ENCODE measurements at places on chromosomes 2 and 18.

DNA sequence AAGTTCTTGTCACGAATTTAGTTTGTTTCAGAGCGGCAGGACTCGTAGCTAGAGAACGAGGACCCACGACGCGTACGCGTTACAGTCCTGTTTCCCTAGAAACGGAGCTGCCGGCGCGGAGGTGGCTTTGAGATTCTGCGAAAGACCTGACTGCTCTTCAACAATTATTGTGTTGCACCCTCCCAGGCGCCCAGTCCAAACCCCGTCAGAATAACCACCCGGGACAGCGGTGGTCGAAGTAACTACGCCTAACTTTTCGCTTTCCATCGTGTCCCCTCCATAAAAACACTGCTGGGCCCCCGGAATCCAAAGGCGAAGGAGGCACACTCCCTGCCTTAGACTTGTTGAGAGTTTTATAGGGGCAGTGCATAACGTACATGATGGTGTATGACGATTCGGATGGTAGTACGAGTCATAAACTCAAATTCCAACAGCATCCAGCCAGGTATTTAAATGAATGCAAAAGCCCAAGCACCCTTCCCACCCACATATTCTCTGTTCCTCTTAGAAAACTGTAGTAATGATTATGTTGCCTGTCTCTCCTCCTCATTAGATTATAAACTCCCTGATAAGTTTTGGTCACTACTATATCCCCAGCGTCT is 651 bp upstream of the STAM2 start:
- no peak for DNase-seq
- peaks cover 9% of the 10 kb centered on the region for H3K36me3 ChIP-seq
- peak overlapping the region; percentile 97 for H3K27ac ChIP-seq
- peaks cover 7% of the 10 kb centered on the region for H3K27me3 ChIP-seq

DNA sequence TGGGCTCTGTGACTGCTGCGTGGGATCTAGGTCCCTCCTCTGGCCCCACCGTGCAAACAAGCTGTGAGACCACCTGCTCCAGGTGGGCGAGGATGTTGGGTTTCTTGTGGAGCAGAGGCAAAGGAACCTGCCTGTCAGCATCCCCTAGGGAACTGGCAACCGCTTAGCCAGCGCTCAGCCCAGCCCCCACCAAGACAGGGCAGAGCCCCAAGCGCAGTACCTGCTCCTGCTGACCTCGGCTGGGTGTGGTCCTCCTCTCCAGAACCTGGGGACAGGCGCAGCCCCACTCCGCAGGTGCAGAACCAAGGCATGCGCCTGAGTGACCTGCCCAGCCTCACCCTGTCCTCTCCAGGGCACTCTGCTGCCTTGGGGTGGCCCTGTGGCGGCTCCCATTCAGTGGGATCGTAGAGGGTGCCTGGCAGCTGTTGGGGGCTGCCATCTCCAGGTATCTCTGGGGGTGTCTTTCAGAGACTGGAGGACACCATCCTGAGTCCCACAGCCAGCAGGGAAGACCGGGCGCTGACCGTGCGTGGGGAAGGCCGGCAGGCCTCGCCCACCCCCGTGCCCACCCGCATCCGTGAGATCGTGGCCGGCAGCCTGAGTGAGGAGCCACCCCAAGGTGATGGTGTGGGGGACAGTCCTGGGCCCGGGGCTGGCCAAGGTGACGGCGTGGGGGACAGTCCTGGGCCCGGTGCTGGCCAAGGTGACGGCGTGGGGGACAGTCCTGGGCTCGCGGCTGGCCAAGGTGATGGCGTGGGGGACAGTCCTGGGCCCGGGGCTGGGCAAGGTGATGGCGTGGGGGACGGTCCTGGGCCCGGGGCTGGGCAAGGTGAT is 12.3 kb downstream of the CROCC2 start:
- H3K27ac ChIP-seq: no peak overlapping the region
- no peak overlapping the region for H3K4me3 ChIP-seq
- no peaks in the 10 kb centered on the region for H3K36me3 ChIP-seq
- DNase-seq: no peak
- no peaks in the 10 kb centered on the region for H3K4me1 ChIP-seq

- H3K4me3 ChIP-seq: no peak overlapping the region
- no peak overlapping the region for H3K27ac ChIP-seq
- H3K4me1 ChIP-seq: no peaks in the 10 kb centered on the region
Observed at GRCh38 chr2:140882671-140883620, 1247.9 kb downstream of the LRP1B start.

GRCh38 chr2:219733106-219733505 is 105.7 kb downstream of the SLC4A3 start:
- no peak overlapping the region for H3K4me3 ChIP-seq
- H3K4me1 ChIP-seq: no peaks in the 10 kb centered on the region
- no peak overlapping the region for H3K27ac ChIP-seq
- H3K27me3 ChIP-seq: peaks cover 3% of the 10 kb centered on the region

DNA sequence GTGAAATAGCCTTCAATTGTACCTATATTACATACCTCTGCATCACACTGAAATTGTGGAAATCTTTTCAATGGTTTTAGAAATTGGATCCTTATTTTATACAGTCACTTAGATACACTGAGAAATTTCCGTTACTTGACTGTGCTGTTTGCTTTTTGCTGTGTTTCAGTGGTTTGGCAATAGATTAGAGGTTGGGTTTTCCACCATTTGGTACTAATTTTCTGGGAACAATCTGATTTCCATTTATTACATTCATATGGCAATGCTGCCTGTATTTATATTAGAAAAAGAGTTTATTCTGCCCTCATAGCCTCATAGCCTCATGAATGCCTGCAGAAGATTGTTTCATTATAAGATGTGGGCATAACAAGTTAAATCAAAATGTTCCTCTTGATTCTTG is 285.0 kb downstream of the GULP1 start:
- DNase-seq: no peak
- no peaks in the 10 kb centered on the region for H3K36me3 ChIP-seq
- no peak overlapping the region for H3K4me3 ChIP-seq
- H3K27ac ChIP-seq: no peak overlapping the region

- no peak overlapping the region for H3K4me3 ChIP-seq
- no peak overlapping the region for H3K27ac ChIP-seq
- no peaks in the 10 kb centered on the region for H3K27me3 ChIP-seq
- peaks cover 6% of the 10 kb centered on the region for H3K4me1 ChIP-seq
- peaks cover 35% of the 10 kb centered on the region for H3K36me3 ChIP-seq
Observed at GRCh38 chr2:38315707-38316333, 61.3 kb downstream of the ATL2 start.

- H3K36me3 ChIP-seq: no peaks in the 10 kb centered on the region
- H3K27ac ChIP-seq: no peak overlapping the region
- H3K4me3 ChIP-seq: no peak overlapping the region
Observed at GRCh38 chr2:505941-506340, 171.3 kb downstream of the TMEM18 start.

DNA sequence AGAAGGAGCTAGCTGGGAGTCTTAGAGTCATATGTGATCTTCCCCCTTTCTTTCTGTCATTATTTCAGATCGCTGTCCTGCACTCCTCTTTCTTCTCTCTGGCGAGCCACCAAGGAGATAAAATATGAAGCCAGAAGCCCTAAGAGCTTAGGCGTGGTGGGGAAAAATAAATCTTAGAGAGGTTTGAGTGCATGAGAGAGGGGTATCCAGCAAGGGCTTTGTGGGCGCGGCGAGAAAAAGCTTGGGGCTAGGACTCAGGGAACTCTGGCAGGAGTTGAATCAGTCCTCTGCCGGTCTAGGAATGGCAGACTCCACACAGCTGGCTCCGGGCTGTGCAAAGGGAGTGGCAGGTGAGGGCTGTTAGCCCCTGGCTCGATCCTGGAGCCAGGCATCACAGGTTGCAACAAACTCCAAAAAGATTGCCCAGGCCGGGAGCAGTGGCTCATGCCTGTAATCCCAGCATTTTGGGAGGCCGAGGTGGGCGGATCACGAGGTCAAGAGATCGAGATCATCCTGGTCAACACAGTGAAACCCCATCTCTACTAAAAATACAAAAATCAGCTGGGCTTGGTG is 20.1 kb upstream of the IGFBP5 start:
- no peak overlapping the region for H3K27ac ChIP-seq
- no peaks in the 10 kb centered on the region for H3K4me1 ChIP-seq
- no peaks in the 10 kb centered on the region for H3K36me3 ChIP-seq
- H3K27me3 ChIP-seq: peaks cover 3% of the 10 kb centered on the region
- no peak for DNase-seq

GRCh38 chr2:2333076-2333475 is 2.0 kb upstream of the MYT1L start:
- DNase-seq: no peak
- no peaks in the 10 kb centered on the region for H3K4me1 ChIP-seq
- no peak overlapping the region for H3K4me3 ChIP-seq
- no peaks in the 10 kb centered on the region for H3K27me3 ChIP-seq
- H3K27ac ChIP-seq: no peak overlapping the region

GRCh38 chr2:69931832-69932595 is 17.1 kb downstream of the MXD1 start:
- H3K27me3 ChIP-seq: no peaks in the 10 kb centered on the region
- peaks cover 69% of the 10 kb centered on the region for H3K36me3 ChIP-seq
- DNase-seq: no peak
- peaks cover 47% of the 10 kb centered on the region for H3K4me1 ChIP-seq
- H3K4me3 ChIP-seq: no peak overlapping the region
- peak overlapping the region; percentile 44 for H3K27ac ChIP-seq

- no peaks in the 10 kb centered on the region for H3K36me3 ChIP-seq
- no peaks in the 10 kb centered on the region for H3K4me1 ChIP-seq
- no peak overlapping the region for H3K4me3 ChIP-seq
- H3K27ac ChIP-seq: no peak overlapping the region
- no peak for DNase-seq
Observed at GRCh38 chr2:128578406-128579390, 260.0 kb upstream of the HS6ST1 start.

DNA sequence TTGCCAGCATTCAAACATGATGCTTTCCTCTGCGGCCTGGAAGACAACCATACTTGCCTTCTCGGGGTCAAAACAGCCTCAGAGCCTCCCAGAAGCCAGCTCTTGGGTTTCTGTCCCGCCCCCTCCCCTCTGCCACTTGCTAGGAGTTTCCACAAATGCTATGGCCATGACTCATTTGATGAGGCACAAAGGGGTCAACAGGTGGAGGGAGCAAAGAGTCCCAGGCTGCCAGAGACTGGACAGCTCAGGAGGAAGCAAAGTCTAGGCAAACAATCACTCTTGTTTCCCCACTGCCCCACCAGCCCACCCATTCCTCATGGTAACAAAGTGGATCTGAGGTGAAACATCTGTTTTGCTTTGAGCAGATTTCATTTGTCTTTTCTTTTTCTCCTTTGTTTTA is 551.1 kb downstream of the TNS1 start:
- H3K27ac ChIP-seq: no peak overlapping the region
- H3K27me3 ChIP-seq: no peaks in the 10 kb centered on the region
- no peak overlapping the region for H3K4me3 ChIP-seq
- no peaks in the 10 kb centered on the region for H3K36me3 ChIP-seq
- no peaks in the 10 kb centered on the region for H3K4me1 ChIP-seq

DNA sequence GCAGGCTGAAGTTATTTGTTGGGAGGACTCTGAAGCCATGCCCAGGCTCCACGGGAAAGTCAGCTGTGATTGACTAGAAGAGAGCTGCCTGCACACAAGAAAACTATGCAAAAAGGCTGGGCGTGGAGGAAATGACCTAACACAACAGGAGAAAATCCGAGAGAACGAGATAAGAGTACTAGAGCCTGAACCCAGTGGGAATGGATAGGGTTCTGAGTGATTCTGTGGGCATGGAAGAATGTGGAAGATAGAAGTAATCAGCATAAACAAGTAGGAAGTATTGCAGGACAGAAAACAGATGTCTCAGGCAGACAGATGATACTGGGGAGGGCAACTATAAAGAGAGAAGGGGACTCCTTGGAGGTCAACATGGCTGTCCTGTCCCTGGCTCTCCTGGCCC is 12.1 kb upstream of the COPS8 start:
- DNase-seq: no peak
- no peaks in the 10 kb centered on the region for H3K27me3 ChIP-seq
- no peaks in the 10 kb centered on the region for H3K4me1 ChIP-seq
- H3K4me3 ChIP-seq: no peak overlapping the region
- H3K36me3 ChIP-seq: no peaks in the 10 kb centered on the region
- no peak overlapping the region for H3K27ac ChIP-seq

- no peak overlapping the region for H3K4me3 ChIP-seq
- no peaks in the 10 kb centered on the region for H3K36me3 ChIP-seq
- H3K27ac ChIP-seq: no peak overlapping the region
- peaks cover 2% of the 10 kb centered on the region for H3K27me3 ChIP-seq
- no peaks in the 10 kb centered on the region for H3K4me1 ChIP-seq
- no peak for DNase-seq
Observed at GRCh38 chr2:238124488-238125126, 13.9 kb upstream of the KLHL30 start.

GRCh38 chr2:219087848-219088247 is 27.1 kb upstream of the IHH start:
- peaks cover 7% of the 10 kb centered on the region for H3K4me1 ChIP-seq
- peaks cover 3% of the 10 kb centered on the region for H3K36me3 ChIP-seq
- H3K4me3 ChIP-seq: no peak overlapping the region
- H3K27ac ChIP-seq: no peak overlapping the region
- no peak for DNase-seq

GRCh38 chr2:146807568-146808168 is 1037.2 kb upstream of the ACVR2A start:
- no peak overlapping the region for H3K4me3 ChIP-seq
- no peaks in the 10 kb centered on the region for H3K27me3 ChIP-seq
- DNase-seq: no peak
- H3K4me1 ChIP-seq: peaks cover 4% of the 10 kb centered on the region
- H3K36me3 ChIP-seq: no peaks in the 10 kb centered on the region

GRCh38 chr2:153133716-153134115 is 344.8 kb downstream of the RPRM start:
- no peaks in the 10 kb centered on the region for H3K36me3 ChIP-seq
- H3K27me3 ChIP-seq: no peaks in the 10 kb centered on the region
- H3K4me1 ChIP-seq: no peaks in the 10 kb centered on the region
- H3K4me3 ChIP-seq: no peak overlapping the region

- no peak overlapping the region for H3K27ac ChIP-seq
- DNase-seq: no peak
- no peaks in the 10 kb centered on the region for H3K4me1 ChIP-seq
- H3K4me3 ChIP-seq: no peak overlapping the region
- no peaks in the 10 kb centered on the region for H3K27me3 ChIP-seq
Observed at GRCh38 chr2:138548796-138549195, 47.2 kb downstream of the SPOPL start.

Data from activated CD4-positive, alpha-beta memory T cell treated with anti-CD3 and anti-CD28 coated beads, Interleukin-2, amount 10 ng/mL, durations not matched to agents 7 days and 5 days (primary cell).